ENCODE measurements at places on chromosomes 7 and 10. TPM values are rescaled to one million over a fixed set of nuclear protein-coding genes. Genes with fewer than 3 reads are reported as not detected.
A peak's percentile ranks its signal among the peaks of the same experiment; 100 is the strongest.

- no peak for DNase-seq
These were observed 394.6 kb downstream of the SDK1 start for GRCh38 chr7:3695602-3696001.

GRCh38 chr7:157352516-157352915 is 15.7 kb downstream of the DNAJB6 start:
- no peak for DNase-seq

Gene SH2D4B
- not detected for total RNA-seq

DNA sequence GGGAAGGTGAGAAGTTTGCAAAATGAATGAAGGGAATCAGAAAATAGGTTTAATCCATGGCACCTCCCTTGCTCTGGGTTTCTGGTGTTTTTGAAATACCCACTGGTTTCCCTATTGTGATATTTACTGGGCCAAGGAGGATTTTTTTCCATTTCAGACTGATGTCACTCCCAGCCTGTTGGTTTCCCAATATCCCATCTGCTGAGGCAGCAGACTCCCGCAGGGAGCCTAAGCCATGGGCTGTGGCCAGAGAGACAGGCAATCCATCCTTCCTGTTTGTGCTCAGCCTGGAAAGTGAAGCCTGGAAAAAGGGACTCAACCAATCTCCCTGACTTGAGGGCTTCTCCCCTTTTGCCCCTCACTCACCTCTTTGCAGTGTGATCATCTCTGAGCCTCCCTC is 22.8 kb downstream of the FAM107B start:
- peak; percentile 44 for DNase-seq

DNA sequence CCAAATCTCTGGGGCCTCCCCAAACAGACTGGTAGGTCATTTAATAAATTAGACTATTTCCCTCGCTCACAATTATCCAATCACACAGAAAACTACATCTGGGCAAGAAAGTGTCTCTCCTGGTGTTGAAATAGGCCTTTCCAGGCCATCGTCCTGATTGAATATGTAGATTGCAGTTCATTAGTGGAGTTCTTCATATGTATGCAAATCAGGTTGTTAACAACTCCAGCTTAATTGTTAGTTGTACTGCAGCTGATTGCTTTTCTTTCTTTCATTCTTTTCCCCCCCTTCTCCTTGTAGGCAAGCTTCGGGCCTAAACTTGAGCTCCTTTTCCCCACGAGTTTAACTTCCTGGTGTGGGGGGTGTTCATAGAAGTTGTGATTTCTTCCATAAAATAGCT is 359.1 kb upstream of the GALNT17 start:
- no peak for DNase-seq

- no peak for DNase-seq
These were observed 69.1 kb upstream of the MXI1 start for GRCh38 chr10:110138197-110138812.

- no peak for DNase-seq
These were observed 6.6 kb downstream of the LDB3 start for GRCh38 chr10:86674912-86675311.

GRCh38 chr10:118745056-118745455 is 9.7 kb downstream of the CACUL1 start:
- no peak for DNase-seq

GRCh38 chr7:70389531-70390151 is 742.3 kb upstream of the GALNT17 start:
- DNase-seq: no peak

GRCh38 chr7:123681561-123681960 is 25.9 kb downstream of the LMOD2 start:
- no peak for DNase-seq

GRCh38 chr10:58921421-58921855 is 255.0 kb upstream of the PHYHIPL start:
- no peak for DNase-seq

GRCh38 chr10:29896053-29896452 is 163.3 kb downstream of the JCAD start:
- DNase-seq: no peak

DNA sequence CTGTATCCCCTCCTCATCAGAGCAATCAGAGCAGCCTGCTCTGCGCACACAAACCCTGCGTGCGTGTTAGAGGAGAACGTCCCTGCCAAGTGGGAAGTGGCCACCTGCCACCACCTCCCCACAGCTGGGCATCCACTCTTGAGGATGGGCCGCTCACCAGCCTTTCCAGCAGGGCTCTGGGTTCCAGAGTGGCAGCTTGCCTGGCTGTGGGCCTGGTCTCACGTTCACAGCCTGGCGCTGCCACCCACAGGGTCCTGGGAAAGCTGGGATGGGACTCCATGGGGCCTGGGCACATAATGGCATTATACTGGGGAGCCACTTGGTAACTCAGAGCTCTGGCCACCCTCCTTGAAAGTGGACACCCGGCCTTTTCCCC is 151.1 kb upstream of the PPP2R2D start:
- DNase-seq: no peak

- DNase-seq: no peak
These were observed 4.0 kb downstream of the CYREN start for GRCh38 chr7:135166338-135166990.

Gene PDIA4
- 124 TPM for total RNA-seq

Gene CDK13
- total RNA-seq: 87.8 TPM

GRCh38 chr10:44116474-44116873 is 268.4 kb downstream of the CXCL12 start:
- DNase-seq: no peak

- DNase-seq: no peak
These were observed 24.5 kb upstream of the GRB10 start for GRCh38 chr7:50807026-50807730.

DNA sequence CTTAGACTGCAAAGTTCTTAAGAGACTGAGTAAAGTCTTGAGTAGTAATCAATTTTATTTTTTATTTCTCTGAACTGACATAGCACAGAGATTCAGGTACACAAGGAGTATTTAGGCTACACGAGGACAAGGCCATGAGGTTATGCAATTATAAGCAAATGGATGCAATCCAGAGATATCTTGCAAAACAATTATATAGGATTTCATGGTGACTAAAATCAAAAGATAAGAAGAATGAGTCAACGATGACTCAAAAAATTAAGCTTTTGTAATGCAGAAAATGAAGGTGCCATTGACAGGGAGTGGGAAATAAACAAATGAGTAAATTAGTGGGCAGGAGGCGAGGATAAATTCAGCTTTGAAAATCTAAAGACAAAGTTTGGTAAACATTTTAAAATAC is 66.7 kb upstream of the MYO3A start:
- no peak for DNase-seq

DNA sequence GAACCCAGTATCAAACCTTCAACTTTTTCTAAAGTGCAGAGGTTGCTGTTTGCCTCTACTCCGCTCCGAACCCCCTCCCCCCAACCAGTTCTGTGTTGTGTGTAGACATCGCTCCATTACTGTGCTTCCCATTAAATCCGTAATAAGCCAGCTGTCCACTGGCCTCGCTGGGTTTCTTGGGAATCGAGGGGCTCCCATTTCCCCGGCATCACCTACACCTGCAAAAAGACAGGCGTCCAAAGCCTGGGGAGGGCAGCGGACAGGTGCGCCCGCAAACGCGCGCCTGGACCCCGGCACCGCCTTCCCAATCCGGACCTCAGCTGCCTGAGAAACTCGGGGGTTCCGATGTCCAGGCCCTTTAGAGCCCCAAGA is 631 bp downstream of the RTKN2 start:
- no peak for DNase-seq

DNA sequence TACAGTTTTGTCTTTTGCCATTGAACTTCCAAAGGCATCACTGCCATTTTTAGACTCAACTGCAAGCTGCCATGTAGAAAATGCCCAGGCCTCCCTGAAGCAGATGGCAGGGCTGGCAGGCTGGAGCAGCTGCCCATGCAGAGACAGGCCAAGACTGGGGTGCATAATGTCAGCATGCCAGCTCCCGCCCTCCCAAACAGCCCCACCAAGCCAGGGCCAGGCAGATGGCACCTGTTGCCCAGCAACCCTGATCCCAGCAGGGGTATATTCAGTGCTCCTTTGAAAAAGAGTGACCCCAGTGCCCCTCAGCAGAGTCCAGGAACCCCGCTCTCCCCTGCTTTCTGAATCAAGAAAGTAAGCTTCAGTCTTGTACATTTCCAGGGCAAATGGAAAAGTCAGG is 32.6 kb downstream of the VSTM4 start:
- no peak for DNase-seq

Gene OR6V1
- not detected for total RNA-seq

DNA sequence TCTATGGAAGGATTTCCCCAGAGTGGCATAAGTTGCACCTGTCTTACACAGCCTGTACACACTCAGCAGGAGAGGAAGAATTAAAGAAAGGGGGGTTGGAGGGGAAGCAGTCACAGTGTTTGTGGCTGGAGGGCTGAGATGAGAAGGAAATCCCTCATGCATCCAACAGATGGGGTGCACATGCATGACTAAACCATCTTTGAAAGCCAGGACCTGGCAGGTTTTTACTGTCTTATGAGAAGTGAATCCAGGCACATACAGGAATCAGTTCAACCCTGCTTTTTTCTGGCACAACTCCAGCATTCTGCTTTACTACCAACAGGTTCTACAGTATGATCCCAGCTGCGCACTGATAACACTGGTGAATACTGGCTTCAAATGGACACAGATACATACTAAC is 107.7 kb downstream of the CACNA2D1 start:
- no peak for DNase-seq

Data from tibial nerve (tissue), 4 donors.